Natural killer cell treated with Interleukin-12 subunit alpha and Interleukin-12 subunit beta and Interleukin-15 and Interleukin-18, amount 100 ng/mL, for 72 hours (primary cell): ENCODE measurements at places on chromosomes 13 and 19.

DNA sequence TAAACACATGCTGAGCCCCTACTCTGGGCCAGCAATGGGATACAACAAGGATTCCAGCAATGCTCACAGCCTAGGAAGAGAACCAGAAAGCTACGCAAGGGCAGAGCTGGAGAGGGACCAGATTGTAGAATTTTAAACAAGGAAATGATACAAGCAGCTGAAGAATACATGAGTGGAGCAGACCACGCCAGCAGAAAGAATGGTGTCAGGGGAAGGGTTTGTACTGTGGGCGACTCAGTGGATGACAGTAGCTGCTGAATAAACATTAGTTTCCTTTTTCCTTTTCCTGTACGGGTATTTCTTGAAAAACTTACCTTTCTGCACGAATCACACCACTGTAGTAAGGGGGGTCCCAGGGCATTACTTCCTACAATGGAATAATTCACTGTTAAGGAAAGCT is 30.7 kb downstream of the MIPEP start:
- no peak for DNase-seq

- DNase-seq: no peak
Observed at GRCh38 chr13:31629085-31629780, 110.1 kb upstream of the RXFP2 start.

- DNase-seq: peak; percentile 80
Observed at GRCh38 chr19:46718157-46718933, 1.4 kb upstream of the PRKD2 start.

- DNase-seq: no peak
Observed at GRCh38 chr19:42658076-42658475, 63.4 kb upstream of the CEACAM8 start.

DNA sequence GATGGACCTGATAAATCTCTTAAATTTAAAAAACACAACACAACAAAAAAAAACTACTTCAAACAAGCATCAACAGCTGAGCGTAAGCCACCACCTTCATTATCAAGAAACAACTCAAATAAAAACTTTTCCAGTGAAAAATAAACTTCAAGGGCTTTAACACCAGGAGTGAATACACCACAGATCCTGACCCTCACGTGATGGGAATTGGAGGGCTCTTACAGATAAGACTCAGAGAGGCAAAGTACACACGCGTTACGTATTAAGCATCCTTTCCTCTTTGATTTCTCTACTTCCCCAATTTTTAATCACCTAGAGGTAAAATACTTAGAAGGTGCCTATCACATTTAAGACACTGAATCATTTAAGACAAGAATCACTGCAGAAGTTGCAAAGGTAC is 573 bp upstream of the STARD13 start:
- DNase-seq: no peak

- DNase-seq: no peak
Observed at GRCh38 chr13:54194233-54195024, 1165.8 kb downstream of the OLFM4 start.

GRCh38 chr13:30157616-30157993 is 149.7 kb downstream of the KATNAL1 start:
- DNase-seq: no peak

DNA sequence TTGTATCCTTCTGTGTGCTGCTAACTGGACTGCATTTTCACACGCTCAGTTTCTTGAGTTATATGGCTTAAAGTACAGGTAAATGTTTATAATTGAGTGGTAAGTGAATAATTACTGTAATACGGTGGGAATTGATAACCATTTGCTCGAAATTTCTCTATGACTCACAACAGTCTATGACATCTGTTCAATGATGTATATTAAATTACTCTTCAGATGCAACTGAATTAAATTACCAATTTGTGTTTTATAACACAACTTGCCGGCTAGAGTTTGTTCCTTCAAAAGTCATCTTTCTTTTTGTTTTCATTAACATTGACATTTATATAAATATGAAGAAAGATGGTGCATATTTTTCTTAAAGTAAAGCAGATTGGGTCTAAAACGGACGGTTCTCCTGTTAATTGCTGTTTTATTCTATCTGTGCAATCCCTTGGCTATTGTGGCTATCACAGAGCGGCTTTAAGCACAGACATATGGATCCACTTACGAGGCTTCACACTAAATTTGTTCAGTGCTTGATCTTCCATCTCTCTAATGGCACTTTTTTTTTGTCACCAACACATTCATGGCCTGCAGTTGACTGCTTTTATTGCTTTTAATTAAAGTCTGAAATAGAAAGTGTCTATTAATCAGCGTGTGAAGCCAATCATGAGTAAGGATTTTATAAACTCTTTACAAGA is 1291.6 kb upstream of the SLC10A2 start:
- DNase-seq: no peak

DNA sequence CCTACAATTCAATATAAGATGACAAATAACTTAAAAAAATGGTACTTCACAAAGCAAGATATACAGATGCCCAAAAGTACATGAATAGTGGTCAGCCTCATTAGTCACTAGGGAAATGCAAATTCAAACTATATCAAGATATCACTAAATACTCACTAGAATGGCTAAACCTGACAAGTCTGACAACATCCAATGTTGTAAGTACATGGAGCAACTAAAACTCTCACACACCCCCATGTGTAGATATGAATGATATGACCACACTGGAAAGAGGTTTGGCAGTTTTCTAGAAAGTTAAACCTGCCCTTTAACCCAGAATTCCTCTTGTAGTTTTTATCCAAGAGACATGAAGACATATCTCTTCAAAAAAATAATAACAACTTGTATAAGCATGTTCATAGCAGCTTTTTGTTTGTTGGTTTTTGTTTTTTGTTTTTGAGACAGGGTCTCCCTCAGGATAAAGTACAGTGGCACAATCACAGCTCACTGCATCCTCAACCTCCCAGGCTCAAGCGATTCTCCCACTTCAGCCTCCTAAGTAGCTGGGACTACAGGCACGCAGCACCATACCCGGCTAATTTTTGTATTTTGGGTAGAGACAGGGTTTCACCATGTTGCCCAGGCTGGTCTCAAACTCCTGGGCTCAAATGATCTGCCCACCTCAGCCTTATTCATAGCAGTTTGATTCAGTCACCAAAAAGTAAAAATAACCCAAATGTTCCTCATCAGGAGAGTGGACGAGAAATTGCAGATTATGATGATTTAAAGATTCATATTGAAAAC is 55.1 kb downstream of the RFX2 start:
- no peak for DNase-seq

DNA sequence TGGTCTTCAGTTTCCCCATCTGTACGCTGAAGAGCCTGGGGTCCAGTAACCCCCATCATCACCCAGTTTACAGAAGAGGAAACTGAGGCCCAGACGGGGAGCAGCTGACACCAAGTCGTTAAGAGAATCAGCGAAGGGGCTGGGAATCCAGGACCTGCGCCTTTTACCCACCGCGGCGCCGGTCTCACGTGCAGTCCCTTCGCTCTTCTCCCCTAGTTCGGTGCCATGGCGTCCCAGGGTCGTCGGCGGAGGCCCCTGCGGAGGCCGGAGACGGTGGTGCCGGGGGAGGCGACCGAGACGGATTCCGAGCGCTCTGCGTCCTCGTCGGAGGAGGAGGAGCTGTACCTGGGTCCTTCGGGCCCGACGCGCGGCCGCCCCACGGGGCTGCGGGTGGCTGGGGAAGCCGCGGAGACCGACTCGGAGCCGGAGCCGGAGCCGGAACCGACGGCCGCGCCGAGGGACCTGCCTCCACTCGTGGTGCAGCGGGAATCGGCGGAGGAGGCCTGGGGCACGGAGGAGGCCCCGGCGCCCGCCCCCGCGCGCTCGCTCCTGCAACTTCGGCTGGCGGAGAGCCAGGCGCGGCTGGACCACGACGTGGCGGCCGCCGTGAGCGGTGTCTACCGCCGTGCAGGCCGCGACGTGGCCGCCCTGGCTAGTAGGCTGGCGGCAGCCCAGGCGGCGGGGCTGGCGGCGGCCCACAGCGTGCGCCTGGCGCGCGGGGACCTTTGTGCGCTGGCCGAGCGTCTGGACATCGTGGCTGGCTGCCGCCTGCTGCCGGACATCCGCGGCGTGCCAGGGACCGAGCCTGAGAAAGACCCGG is 698 bp downstream of the BLOC1S3 start:
- no peak for DNase-seq

DNA sequence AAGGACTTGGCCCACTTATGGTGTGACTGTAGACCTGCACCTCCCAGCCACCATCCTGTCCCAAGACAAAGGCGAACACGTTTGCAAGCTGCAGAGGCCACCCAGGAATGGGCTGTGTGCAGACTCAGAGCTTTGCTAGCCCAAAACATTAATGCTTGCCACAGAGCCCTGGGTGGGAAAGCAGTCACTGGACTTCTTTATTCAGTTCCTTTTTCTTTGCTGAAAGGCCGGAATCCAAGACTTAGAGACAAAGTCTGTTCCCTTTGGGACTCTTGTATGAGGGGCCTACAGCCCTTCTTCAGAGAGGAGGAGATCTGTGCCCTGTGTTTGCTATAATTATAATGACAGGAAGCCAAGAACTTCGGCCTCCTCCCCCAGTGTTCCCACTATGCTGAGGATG is 167.8 kb downstream of the DLEU7 start:
- DNase-seq: no peak

DNA sequence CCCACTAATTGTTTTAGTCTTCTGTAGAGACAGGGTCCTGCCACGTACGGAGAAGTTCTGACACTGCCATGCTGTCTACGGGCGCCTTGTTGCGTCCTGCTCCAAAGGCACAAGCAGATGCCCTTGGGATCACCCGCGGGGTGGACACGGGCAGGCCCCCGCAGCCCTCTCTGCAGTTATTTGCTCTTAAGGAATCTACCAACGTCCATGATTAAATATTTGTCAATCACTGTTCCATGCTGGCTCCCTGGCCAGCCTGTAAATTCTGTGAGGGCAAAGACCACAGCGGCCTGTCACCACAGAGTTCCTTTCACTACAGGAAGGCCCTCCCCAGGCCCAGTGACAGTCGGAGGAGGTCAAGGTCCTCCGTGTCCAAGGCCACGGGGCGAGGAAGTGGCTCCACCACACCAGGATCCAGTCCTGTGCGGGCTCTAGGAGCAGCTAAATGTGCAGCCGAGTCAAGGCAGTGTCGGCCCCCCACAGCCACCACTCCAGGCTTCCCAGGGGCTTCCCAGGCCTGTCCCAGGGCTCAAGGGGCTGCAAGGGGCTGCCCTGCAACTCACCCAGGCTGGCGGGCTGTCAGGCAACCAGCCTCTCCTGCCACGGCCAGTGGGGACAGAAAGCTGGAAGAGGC is 2.1 kb downstream of the RNF126 start:
- DNase-seq: no peak

- DNase-seq: no peak
Observed at GRCh38 chr13:105341256-105341655, 1194.2 kb downstream of the EFNB2 start.

GRCh38 chr19:50461066-50461875 is 15.0 kb upstream of the EMC10 start:
- DNase-seq: peak; percentile 75

GRCh38 chr19:9913237-9914000 is 22.9 kb downstream of the OLFM2 start:
- no peak for DNase-seq

DNA sequence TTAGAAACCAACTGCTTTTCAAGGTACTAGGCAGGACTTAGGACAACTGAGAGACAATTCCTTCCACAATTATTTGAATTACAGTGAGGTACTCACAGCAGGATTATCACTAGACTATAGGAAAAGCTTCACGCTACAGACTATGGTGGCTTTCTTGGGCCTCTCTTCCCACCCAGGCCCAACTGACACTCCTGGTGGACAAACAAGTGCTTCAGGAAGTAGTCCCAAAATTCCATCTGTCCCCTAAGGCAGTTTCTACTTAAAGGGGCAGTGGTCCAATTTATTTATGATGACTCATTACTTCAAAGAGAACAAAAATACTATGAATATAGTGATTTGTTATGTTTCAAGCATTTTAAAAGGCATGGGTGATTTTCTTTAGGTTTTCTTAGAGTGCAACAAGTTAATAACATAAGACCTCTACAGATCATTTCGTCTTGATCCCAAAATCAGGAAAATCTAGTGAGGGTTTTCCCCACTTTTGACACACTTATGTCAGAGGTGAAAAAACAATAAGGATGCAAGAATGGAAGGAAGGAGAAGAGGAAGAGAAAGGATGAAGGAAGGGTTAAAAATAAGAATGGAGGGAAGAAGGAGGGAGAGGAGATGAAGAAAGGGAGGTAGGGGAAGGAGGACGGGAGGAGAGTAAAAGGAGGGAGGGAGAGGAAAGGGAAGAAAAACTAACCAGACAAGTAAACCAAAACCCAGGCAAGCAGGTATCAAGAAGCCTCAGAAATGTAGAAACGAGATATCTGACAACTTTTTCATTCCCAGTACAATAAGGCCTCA is 100.7 kb downstream of the SERP2 start:
- no peak for DNase-seq

GRCh38 chr13:107928762-107929161 is 286.6 kb downstream of the LIG4 start:
- no peak for DNase-seq

GRCh38 chr13:108987944-108988343 is 358.5 kb downstream of the MYO16 start:
- no peak for DNase-seq

DNA sequence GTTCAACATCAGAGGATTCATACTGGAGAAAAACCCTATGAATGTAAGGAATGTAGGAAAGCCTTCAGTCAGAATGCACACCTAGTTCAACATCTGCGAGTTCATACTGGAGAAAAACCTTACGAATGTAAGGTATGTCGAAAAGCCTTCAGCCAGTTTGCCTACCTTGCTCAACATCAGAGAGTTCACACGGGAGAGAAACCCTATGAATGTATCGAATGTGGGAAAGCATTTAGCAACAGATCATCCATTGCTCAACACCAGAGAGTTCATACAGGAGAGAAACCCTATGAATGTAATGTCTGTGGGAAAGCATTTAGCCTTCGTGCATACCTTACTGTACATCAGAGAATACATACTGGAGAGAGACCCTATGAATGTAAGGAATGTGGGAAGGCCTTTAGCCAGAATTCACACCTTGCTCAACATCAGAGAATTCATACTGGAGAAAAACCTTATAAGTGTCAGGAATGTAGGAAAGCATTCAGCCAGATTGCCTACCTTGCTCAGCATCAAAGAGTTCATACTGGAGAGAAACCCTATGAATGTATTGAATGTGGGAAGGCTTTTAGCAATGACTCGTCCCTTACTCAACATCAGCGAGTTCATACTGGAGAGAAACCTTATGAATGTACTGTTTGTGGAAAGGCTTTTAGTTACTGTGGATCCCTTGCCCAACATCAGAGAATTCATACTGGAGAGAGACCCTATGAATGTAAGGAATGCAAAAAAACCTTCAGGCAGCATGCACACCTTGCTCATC is 15.4 kb downstream of the ZNF570 start:
- DNase-seq: no peak

GRCh38 chr19:34126966-34127365 is 45.3 kb upstream of the LSM14A start:
- DNase-seq: no peak
